Fibroblast of skin of back (primary cell): ENCODE measurements at places on chromosomes 13 and 19.

DNA sequence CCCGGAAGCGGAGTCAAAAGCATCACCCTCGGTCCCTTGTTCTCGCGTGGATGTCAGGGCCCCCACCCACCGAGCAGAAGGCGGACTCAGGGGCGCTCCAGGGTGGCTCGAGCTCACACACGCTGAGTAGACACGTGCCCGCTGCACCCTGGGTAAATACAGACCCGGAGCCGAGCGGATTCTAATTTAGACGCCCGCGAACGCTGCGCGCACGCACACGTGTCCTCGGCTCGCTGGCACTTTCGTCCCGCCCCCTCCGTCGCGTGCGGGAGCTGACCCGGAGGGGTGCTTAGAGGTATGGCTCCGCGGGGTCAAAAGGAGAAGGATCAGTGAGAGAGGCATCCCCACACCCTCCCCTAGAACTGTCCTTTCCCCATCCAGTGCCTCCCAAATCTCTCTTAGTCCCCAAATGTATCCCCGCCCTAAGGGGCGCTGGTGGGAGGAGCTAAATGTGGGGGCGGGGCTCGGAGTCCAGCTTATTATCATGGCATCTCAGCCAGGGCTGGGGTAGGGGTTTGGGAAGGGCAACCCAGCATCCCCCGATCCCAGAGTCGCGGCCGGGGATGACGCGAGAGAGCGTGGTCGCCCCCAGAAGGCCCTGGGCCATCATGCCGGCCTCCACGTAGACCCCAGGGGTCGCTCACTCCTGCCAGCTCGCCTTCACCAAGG lies 451 bp upstream of the ICAM5 start:
- DNase-seq: peak; percentile 47

DNA sequence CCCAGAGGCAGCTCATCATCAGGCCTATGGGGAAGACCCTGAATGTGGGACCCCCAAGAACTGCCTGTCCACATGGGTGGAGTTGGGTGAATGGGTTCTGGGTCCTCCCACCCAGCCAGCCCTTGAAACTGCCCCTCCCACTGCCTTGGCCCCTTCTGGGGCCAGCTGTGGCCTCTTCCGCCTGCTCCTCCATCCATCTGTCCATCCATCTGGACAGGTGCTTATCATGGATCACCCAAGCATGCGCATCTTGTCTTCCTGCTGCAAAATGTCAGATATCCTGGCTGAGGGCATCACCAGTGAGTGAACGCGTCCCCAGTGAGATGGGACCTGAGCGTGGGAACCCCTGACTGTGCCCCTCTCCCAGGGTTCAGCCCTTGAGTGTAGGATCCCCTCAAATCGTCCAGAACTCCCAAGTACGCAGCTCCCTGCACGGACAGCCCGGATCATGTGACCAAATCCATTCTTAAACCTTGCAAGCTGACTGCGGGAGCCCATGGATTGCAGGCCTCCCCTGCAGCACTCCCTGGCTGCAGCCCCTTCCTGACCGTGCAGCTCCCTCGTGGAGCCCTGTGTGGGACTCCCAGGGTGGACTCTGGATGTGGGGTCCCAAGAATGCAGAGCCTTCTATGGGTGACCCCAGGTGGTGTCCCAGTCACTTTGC lies 2.0 kb downstream of the STXBP2 start:
- DNase-seq: no peak

DNA sequence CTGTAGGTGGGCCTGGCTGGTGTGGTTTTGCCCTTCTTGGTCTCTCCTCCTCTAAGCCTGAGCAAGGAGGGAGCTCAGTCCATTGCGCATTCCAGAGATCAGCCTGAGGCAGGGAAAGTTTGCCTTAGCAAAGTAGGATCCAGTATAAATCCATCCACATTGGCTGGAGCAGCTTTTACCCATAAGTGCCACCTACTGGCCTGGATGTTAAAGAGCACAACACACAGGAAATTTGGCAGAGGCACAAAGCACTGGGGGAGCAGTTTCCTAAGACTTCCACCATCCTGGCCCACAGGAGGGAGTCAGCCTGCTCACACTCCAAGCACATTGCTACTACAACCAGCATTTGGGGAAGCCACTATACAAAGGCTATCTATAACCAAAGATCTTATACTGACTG lies 1124.2 kb downstream of the SLITRK1 start:
- DNase-seq: peak; percentile 32

GRCh38 chr13:46953941-46954340 lies 57.1 kb upstream of the HTR2A start:
- DNase-seq: no peak

DNA sequence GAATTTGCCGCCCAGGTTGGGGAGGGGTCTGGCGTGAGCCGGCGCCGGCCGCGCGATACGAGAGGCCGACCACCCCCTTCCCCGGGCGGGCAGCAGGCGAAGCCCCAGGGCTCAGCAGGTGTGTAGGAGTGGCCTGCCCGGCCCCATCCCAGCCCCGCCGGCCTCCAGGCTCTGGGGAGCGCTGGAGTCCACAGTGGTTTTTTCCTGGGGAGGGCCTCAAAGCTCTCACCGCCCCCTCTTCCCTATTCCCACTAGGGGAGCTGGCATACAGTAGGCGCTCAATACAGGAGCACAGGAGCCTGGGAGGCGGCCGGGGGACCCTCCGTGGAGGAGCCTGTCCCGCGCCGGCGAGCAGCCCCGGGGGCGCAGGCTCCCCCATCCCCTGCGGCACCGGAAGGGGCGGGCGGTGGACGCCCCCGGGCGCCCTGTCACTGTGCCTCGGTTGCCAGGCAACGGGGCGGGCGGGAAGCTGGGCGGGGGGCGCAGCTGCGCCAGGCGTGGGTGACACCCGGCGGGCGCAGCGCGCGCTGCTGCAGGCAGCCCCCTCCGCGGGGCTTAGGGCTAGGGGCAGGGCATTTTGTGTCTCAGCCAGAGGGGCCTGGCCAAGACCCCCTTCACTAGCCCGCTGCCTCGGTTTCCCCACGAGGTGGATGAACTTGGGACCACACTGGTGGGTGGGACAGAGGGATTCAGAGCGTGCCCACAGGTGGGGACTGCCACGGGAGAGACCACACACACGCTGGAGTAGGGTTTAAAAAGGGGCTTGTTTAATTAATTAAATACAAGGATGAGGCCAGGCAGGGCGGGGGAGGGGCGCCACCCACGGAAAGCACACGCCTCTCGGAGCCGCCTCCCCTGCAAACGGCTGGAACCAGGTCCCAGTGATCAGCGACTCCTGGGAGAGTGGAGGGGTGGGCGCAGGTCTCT lies 3.6 kb upstream of the REXO1 start:
- DNase-seq: no peak

- no peak for DNase-seq
Observed at GRCh38 chr13:24145240-24145639, 15.3 kb upstream of the SPATA13 start.
